CD4-positive, alpha-beta T cell treated with Interleukin-15 for 4 hours (primary cell): ENCODE measurements at places on chromosomes 12 and 14.

GRCh38 chr12:52657250-52657902, 5.4 kb upstream of the KRT2 start:
- no peak for DNase-seq

- DNase-seq, result peak; percentile 7
Measured at GRCh38 chr14:59484639-59485175, 390 bp downstream of the JKAMP start.

- peak; percentile 54 for DNase-seq
Measured at GRCh38 chr14:32254952-32255679, 52.0 kb upstream of the RNU6-8 start.

DNA sequence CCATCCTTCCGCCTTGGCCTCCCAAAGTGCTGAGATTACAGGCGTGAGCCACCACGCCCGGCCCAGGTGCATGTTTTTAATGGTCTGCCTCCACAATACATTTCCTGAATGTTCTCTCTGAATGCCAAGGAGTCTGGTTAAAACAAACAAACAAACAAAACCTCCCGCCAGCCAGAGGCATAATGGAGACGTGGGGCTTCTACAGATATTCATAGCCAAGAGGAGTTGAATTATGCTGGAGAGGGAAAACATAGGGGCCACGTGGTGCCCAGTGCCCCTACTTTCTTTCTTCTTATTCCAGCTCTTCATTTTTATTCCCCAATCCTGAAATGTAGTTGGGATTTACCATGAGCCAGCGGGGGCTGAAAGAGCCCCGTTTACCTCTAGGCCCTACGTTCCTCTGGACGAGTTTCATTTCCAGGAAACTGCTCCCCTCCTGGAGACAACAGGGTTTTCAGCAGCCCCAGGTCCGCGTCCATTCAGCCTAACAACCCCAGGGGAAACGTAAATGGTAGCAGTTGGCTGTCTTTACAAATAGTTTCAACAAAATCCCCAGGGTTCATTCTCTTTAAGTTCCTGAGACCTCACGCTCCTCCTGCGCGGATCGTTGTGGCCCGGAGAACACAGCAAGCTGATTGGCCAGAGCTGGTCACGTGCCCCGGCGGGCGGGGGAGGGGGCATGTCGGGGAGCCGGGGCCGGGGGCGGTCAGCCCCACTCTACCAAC, 108.5 kb upstream of the ESRRB start:
- DNase-seq, result no peak

DNA sequence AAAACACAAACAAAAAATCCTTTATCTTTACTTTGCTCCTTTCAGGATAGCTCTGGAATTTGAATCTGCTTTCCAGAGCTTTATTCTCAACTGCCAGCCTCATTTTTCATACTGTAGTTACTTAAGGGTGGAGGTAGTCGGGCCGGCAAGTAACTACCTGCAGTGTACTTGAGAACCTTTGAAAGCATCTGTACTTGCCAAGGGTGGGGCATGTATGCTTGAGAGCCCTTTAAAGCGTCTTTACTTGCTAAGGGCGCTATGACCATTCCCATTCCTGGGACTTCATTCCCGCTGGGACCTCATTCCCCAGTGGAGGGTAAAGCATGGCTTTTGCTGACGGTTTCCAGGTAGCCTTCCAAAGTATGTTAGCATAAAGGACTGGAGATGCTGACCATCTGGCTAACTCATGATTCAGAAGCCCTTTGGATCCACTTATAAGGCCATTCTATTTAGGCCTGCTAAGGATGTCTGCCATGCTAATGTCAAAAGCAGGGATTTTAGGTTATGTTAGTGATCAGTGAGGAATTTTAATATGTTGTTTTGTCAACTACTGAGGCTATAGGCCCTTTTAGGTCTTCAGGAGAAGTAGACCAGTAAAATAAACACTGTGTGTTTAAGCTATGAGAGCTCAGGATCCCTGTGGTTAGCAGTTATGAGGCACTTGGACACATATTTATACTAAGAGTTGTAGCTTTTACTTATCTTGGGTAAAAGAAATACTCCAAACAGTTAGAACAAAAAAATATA, 74.9 kb downstream of the CRADD start:
- no peak for DNase-seq

- DNase-seq, result no peak
Measured at GRCh38 chr12:80087486-80088213, 11.7 kb upstream of the OTOGL start.
